GM23248 (cell line): ENCODE measurements at places on chromosomes 13 and 19. TPM values are rescaled to one million over a fixed set of nuclear protein-coding genes. Genes with fewer than 3 reads are reported as not detected.

Gene CGB1
- 3.2 and 4.2 TPM in 2 replicates for total RNA-seq

Gene NLRP5
- total RNA-seq, result not detected in 2 replicates

Gene TEKTIP1
- not detected in 2 replicates for total RNA-seq

DNA sequence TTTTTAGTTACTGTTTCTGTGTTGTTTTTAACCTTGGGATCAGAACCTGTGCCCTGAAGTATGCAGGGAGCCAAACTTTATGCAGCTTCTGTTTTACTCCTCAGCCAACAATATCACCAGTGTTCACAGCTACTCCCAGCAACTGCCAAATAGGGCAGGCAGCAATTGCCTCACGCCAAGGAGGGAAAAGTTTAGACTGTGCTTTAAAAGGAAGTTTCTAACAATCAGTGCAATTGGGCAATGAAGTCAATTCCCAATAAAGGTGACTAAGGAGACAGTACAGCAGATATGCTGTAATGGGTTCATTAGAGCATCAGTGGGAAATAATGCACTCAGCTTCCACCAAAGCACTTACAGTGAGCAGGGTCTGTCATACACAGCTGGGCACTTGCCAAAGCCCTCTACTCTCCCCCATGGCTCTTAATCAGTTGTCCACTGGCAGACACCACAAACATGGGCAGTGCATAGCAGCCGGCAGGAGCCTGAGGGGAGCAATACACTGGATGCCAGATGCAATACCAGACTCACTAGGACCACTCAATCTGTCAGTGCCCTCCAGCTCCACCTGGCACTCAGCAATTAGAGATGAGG lies 19.3 kb downstream of the ENOX1 start:
- peak; percentile 33 for DNase-seq
